ENCODE measurements at places on chromosomes 1 and 21. TPM values are rescaled to one million over a fixed set of nuclear protein-coding genes. Genes with fewer than 3 reads are reported as not detected.

DNA sequence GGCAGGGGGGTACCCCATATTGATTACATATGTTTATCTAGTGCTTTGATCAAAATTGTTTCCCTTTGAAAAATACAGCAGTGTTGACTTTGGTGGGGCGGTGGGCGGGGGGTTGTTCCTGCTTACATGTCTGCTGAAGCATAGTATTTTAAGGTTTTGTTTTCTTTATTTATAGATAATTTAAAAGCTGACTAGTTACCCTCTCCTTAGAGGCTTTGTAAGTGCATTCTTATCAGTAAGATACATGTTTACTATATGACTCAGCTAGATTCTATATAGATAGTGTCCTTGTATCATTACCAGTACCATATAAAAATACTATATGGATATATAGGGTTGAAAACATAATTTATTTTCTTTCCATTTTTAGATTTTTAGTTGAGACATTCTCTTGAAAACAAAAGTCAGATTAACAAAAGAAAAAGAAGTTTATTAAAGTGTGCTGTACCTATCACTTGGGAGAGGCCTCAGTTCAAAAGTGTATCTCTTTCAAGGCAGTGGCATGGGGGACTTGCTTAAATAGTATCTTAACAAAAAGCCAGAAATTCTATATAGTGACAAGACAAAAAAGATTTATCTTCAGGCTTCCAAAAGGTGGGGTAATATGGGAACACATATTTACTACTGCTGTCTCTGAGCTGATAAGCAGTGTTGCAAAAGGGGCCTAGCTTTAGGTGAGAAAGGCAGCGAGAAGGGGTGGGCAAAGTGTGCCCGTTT lies 79.0 kb downstream of the HS2ST1 start:
- no peak for DNase-seq

DNA sequence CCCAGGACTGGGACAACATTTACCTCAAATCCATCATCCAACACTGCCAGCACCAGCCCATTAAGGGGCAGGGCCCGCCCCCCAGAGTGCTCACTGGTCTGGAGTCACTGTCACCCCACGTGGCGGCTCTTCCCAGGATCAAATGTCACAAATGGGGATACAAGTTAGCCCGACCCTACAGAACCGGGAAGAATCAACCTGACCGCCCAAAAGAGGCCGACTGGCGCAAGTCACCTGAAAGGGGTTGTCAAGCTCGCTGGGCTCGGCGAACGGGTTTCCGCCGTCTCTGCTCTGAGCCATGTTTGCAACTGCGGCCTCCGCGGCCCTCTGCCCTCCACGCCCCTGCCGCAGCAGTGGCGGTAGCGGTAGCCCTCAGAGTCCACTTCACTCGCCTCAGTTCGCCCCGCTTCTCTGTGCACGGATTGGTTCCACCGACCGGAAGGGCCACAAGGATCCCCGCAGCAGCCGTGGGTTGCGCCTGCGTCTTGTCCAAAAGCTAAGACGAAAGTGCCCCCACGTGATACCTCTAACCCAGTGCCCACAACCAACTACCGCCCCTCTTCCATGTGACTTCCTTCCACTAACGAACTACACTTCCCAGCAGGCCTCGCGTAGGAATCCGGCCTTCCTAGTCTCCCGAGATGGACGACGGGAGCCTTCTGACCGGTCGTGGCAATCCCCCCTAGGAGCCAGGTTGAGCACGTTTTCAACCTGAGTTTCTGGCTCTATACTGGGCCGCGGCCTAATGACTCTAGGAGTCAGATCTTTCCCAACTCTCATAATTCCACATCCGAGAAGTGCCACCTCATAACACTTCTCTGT lies at the start of gene SCAMP3:
Gene SCAMP3 (minus strand): TSS at position 509 of the 822 bp plus-strand sequence. CDS start 209 bp downstream, at position 300.
- DNase-seq, result peak; percentile 99

DNA sequence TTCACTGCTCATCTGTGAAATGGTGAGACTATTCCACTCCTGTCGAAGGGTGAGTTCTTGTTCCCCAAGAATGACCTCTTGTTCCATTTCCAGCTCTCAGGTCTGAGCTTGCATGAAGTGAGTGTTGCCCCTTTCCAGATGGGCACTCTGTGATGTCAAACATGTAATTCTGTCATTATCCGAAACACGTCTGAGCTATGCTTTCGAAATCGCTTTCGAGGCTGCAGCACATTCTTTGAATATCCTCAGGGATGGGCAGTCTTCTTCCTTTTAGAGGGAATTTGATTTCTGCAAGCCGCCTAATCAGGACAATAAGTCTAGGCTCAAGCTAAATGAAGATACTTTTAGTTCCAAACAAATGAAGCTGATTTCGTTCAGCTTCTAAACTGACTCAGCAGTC lies 15.1 kb downstream of the NFASC start:
- no peak for DNase-seq

KIAA1614 gene
- total RNA-seq, result 11.7 TPM

CGN gene
- 0.35 TPM for total RNA-seq

SDC3 gene
- 21.9 TPM for total RNA-seq

CD247 gene
- total RNA-seq, result 0.31 TPM

TAS1R1 gene
- 2.7 TPM for total RNA-seq

TMIGD3 gene
- total RNA-seq, result 0.22 TPM

All from muscle of leg (tissue), 16 donors.